ENCODE measurements at places on chromosomes 2 and 18.

DNA sequence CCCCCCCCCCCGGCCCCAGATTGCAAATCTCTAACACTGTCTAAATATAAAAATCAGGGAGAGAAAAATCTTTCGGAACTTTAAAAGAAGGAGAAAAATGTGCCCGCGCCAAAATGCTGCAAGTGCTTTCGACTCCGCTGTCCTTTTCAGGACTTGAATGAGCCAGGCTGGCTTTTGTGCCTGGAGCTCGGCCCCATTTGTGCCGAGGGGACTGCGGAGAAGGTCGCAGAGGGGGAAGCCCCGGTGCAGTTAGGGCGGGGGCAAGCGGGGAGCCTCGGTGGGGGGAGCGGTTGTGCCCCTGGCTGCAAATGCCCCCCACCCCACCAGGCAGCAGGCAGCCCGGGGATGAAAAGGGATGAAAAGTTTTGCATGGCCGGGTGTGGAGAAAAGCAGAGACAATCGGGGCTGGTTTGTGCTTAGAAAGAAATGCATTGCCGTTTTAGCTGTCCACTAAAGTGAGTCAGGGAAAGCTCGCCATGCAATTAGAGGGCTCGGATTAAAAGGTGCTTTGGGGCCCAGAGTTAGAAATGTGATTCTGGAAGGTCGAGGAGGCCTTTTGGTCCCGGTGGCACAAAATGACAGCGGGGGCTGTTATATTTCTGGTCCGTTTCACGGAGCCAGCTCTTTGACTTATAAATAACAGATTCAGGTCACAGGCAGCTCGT lies 1.6 kb downstream of the INHBB start:
- DNase-seq: no peak

GRCh38 chr2:159895258-159896065 lies 97.5 kb upstream of the CD302 start:
- no peak for DNase-seq

GRCh38 chr18:79776674-79777073 lies 21.1 kb upstream of the KCNG2 start:
- no peak for DNase-seq

DNA sequence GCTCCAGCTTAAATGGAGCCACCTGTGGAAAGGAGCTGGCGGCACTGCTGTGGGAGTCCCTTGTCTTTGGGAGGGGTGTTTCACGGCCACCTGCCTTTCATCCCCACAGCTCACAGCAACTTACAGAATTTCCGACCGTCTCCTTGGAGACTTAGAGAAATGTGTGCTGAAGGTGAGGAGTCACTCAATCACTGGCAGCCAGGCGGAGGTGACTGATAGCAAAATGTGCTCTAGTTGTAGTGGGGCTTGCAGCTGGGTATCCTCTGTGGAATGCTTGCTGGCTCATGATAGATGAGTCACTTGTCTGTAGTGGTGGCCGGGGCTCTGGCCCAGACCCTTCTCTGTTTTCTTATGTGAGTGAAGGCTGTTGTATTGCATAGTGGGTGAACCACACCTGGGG lies 110.7 kb downstream of the SH3RF3 start:
- peak; percentile 67 for DNase-seq

GRCh38 chr2:72991439-72991725 lies 74.1 kb downstream of the EMX1 start:
- DNase-seq: peak; percentile 59

DNA sequence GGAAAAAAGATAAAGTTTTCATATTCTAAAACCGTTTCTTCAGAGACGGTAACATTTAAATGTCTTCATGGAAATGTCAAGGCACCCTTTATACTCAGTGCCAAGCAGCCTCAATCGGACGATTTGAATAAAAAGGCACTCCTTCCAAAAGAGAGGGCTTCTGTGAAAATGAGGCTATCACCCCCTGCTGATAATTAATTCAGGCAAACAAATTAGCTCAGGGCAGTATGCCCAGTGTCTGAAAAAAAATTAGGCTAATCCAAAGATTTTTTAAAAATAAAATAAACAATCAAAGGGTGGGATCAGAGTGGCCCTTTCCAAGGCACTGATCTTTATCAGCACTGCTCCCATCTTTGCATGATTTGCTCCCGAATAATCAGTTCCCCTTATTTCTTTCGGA lies 151.0 kb upstream of the PID1 start:
- no peak for DNase-seq

DNA sequence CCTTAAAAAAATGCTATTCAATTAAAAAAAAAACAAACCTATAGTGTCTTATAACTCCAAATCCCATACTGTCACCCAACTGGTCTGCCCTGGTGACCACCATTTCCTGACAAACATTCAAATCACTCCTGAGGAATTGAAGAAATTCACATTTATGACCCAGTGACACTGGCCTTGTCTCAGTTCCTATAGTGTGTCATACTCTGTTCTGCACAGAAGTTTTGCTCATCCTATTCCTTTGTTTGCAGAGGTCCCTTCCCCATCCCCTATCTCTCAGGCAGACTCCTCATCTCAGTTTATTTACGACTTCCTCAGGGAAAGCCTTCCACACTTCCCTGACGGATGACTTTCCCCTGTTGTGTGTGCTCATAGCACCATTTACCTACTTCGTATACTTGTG lies 14.7 kb downstream of the ZC3H6 start:
- DNase-seq: no peak

- no peak for DNase-seq
Measured at GRCh38 chr2:66110086-66110485, 324.8 kb upstream of the MEIS1 start.

GRCh38 chr2:62469114-62469513 lies 36.9 kb downstream of the TMEM17 start:
- DNase-seq: no peak

DNA sequence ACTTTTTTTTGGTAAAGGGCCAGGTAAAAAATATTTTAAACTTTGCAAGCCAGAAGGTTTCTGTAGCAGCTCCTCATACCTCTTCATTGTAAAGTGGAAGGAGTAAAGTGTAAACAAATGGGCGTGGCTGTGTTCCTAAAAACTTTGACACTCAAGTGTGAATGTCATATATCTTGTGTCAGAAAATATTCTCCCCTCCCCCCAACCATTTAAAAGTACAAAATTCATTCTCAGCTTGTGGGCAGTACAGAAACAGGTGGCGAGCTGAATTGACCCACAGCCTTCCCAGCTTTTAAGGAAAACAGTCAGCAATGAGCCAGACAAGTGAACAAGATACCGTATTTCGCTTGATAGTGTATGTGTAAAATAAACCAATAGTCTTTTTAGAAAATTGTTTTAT lies 4.0 kb downstream of the YPEL5 start:
- no peak for DNase-seq

GRCh38 chr2:75582840-75583239 lies 22.1 kb upstream of the EVA1A start:
- DNase-seq: no peak

- DNase-seq: no peak
Measured at GRCh38 chr2:216680951-216681629, 14.3 kb downstream of the IGFBP5 start.

DNA sequence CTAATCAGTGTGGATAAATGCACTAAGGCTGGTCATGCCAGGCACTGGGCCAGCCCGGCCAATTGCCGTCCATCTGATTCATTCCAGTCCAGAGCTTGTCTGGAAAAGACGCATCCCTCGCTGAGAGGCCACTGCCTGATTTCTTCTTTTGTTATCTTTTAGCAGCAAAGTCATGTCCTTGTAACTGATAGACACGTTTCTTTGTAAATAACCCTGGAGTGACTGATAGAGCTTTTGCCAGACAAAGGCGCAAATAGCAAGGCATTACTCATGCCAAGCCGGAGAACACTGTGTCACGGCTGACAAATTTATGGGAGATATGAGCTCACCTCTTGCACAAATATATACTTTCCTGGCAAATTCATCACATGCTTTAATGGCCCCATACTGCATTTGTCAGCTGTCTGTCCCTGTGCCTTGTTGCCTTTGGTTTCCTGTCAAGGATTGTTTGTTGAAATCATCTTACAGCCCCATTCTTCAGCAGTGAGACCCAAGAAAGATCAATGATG lies 164.4 kb downstream of the ETAA1 start:
- no peak for DNase-seq

- no peak for DNase-seq
Measured at GRCh38 chr18:10319026-10319425, 135.4 kb upstream of the APCDD1 start.

DNA sequence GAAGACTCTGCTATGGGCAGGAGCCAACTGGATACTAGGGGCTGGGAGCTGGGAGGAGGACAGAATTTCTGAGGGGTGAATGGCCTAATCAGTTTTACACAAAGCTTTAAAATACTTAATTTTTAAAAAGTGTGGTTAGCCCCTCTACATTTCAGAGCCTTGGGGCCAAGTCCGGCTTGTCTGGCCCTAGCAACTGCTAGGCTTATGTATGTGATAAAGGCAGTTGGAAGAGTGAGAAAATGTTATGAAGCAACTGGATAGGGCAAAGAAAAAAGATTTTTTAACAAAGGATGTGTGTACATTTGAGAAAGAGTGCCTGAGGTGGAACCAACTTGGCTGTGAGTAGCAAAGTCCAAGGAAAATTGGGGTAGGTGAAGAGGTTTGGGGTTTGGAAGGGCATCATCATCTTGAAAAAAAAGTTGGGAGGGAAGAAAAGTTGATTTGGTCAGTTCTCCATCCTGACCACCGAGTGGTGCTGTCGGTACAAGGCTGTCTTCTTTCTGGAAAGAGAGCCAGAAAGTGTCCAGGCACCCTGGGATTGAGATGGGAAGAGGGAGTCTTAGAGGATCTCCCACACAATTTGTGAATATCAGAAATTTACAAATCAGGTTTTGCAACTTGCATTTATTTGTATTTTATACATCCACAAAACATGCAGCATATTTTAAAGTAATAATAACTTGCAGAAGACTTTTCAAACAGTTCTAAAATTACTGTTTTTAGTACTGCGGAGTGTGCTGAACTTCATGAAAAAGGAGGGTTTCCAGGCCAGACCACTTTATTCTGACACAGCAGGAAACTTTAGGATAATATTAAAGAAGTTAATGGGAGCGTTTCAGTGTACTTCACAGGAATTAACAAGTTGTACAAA lies 10.5 kb upstream of the CDK15 start:
- no peak for DNase-seq

DNA sequence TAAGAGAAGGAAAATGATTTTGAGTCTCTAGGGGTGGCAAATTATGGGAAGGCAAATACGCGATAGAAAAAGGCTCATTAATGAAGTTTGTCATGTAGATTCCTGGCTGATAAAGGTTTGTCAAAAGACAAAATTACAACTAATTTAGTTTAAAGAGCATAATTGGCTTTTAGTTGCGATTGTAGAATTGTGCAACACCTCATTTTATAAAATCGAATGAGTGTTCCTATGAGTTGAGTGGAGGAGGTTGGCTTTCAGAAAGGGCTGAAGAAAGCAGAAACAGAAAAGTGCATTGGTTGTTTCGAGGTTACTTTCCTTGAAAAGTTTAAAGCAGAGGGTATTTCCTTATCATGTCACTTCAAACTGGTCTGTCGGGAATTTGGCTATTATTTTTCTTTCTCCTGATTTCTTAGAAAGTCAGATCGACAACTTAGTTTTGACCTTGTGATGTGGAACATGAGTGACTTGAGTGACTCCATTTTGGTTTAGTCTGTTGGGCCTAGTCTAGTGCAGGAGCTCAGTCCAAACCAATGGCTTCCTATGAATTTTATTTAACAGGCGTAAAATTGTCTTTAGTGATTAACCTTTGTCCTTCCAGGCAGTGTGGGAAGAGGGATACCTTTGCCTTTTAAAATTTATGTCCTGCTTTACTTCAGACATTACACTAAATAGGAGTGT lies 2.2 kb upstream of the PCYOX1 start:
- DNase-seq: no peak

GRCh38 chr2:221488136-221488807 lies 83.8 kb downstream of the EPHA4 start:
- no peak for DNase-seq

DNA sequence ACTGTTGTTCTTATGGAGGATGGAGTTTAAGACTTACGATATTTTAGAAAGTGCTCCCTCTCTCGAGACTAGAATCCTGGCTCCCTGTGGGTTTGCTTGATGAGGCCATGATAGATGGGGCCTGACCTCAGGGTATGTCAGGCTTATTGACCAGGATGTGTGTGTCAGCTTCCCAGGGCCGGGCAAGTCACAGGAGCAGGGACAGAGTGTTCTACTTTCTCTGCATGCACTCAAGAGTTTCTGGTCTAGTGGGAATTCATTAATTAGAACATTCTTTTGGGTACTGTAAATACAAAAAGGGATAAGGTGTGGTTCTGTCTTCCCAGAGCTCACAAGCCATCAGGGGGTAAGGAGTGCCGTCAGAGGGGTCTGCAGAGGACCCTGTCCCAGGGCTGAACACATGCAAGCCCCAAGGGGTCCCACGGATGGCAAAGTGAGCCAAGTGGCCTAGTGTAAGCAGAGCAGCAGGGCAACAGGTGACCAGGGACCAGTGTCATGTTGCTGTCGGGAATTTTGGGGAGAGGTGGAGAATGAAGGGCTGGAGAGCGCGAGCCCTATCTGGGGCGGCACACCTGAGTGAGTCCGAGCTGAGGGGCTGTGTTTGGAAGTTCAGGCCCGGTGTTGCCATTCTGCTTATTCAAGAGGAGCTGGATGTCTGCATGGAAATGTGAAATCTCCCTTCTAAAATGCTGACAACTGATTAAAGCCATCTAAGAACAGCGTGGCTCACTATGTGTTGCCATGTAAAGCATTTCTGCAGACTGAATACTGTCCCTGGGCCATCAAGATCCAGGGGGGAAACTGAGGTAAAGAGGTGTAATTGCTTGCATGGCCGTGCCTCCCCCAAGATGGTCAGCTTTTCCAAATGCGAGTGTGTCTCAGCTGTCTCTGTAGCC lies 91.4 kb downstream of the TGFA start:
- no peak for DNase-seq

DNA sequence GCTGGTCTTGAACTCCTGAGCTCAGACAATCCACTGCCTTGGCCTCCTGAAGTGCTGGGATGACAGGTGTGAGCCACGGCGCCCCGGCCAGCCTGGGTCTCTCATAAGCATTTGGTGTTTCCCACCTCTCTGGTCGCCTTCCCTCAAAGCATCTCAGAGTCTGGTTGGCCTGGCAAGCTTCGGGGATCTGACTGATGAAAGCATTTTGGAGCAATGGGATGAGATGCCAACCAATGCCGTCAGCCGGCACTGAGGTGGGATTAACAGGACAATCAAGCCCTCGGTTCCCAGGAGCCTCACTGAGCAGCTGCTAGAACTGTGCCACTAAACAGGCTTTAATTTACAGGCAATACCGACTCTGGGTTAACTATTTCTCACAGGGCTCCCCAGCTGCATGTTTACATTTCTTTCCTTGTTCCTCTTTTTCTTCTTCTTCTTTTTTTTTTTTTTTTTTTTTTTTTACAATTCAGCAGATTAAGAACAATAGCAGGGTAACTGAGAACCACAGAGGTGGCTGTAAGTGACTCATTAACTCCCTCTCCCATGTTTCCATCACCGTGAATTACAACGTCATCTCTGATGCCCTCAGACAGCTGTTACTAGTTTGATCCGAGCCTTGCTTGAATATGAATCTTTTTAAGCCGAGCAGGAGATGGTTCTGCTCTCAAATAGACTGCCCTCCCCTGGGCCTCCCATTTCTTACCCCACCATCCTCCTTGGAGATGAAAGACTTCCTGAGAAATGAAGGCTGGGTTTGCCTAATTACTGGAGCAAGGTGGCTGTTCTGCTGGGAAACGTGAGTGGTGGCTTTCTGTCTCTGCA lies 37.9 kb downstream of the ODC1 start:
- DNase-seq: no peak

- no peak for DNase-seq
Measured at GRCh38 chr18:72799106-72799505, 68.7 kb downstream of the NETO1 start.

GRCh38 chr2:39269941-39270340 lies 26.2 kb upstream of the CDKL4 start:
- no peak for DNase-seq

All from suprapubic skin (tissue), 4 donors.